ENCODE measurements at places on chromosomes 13 and 19.

DNA sequence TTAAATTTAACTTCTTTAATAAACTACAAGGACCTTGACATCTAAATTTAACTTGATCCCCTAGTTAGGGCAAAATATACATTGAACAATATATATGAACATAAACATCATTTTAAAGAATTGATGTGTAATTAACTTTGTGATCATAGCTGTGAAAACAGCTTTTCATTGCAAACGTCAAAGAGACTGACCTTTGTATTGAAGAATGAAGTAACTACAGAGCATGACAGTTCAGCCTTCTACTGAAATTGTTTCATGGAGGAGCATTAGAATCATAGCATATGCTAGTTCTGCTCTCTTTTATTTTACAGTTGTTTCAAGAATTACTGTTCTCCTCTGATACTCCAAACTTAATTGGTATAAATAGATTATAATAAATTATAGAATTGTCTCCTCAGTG, 123.4 kb upstream of the PRR20A start:
- DNase-seq, result no peak

- no peak for DNase-seq
Measured at GRCh38 chr13:39020853-39021462, 16.9 kb downstream of the PROSER1 start.

GRCh38 chr13:91816263-91816807, 417.9 kb downstream of the GPC5 start:
- DNase-seq, result no peak

- no peak for DNase-seq
Measured at GRCh38 chr19:53785196-53785889, 38.8 kb downstream of the NLRP12 start.

DNA sequence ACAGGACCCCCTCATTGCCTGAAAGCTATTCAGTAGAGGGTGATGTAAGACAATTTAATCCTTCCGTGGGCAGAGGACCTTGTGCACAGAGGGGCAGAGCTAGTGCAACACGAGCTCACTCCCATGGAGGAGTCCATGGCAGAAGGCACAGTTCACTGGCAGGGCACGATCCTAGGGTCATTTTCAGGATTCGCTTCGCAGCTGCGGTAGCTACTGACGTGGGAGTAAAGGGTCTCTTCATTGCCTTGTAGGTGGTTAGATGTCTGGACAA, 207.8 kb downstream of the FOXO1 start:
- DNase-seq, result no peak

Data from cerebellar cortex (tissue), 1 donor.